ENCODE measurements at places on chromosomes 13 and 19. TPM values are rescaled to one million over a fixed set of nuclear protein-coding genes. Genes with fewer than 3 reads are reported as not detected.

PLK5 gene
- total RNA-seq: not detected

APLP1 gene
- 4.6 TPM for total RNA-seq

ZNF556 gene
- total RNA-seq: not detected

ZNF525 gene
- total RNA-seq: 9.6 TPM

ACP5 gene
- total RNA-seq: 7.3 TPM

USHBP1 gene
- 8.0 TPM for total RNA-seq

- DNase-seq: no peak
These were observed 7.7 kb upstream of the RFX2 start for GRCh38 chr19:6118043-6118442.

GRCh38 chr13:110894086-110894485 lies 20.8 kb downstream of the ANKRD10 start:
- no peak for DNase-seq

GRCh38 chr13:66995203-66995611 lies 234.9 kb downstream of the PCDH9 start:
- DNase-seq: no peak

- DNase-seq: no peak
These were observed 3.2 kb downstream of the ZNF628 start for GRCh38 chr19:55479451-55480230.

DNA sequence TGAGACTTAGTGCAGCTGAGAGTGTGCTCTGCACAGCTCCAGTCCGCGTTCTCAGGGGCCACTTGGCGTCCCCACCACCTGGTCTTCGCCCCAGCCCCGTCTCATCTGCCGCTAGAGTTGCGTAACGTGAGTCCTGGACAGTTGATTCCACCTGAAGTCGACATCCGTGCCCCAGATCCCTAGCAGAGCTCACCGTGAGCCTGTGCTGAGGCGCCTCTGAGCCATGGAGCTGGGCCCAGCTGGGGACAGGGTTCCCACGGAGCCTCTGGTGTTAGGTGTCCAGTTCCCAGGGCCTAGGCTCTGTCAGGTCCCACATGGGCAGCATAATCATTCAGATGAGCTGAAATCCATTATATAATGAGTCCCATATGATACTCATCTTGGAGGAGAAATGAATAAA lies 147.1 kb upstream of the SOX1 start:
- DNase-seq: no peak

GRCh38 chr13:80157261-80157932 lies 183.5 kb downstream of the SPRY2 start:
- DNase-seq: no peak

- DNase-seq: no peak
These were observed 16.6 kb downstream of the CHST8 start for GRCh38 chr19:33638167-33639034.

DNA sequence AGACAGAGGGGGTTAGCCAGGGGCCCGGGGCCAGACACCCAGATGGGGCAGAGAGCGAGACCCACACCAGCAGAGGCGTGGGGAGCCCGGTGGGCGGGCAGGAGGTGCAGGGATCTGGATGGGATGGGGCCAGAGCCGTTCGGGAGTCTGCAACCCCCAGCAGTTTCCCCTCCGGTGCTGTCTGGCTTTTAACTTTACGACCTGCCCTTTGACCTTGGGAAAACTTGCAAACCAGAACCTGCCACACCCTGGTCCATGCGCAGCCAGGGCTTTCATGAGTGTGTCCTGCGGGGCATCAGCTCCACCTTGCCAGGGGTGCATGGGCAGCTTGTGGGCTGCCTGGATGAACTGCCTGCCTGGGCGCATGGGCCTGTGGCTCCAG lies 9.8 kb downstream of the JOSD2 start:
- DNase-seq: no peak

GRCh38 chr19:1313695-1314613 lies 28.3 kb downstream of the EFNA2 start:
- DNase-seq: no peak

- no peak for DNase-seq
These were observed 20.2 kb downstream of the EVI5L start for GRCh38 chr19:7850000-7850813.

DNA sequence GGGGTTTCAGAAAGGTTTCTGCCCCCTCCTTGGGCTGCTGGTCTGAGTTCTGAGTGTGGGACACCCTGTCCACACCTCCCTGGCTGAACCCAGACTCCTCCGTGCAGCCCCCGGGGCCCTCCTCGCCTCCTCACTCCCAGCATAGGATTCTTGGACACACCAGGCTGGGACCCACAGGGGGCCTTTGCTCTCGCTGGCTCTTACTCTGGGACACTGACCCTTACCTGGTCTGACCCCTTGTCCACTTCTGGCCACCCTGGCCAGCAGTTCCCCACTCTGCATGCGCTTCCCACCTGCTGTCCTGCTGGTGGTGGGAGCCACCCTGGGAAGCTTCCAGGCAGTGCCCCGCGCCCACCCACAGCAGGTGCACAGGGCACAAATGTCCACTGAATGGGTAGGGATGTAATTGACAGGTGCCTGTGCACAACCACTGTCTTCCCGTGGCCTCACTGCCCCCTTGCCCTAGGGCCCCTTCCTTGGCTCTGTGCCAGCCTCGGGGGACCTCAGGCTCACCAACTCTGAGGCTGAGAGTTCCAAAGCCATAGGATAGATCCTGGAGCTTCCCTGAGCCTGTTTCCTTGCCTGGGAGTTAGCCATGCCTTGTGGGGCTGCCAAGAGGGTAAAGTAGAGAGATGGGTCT lies 7.0 kb upstream of the SLC25A42 start:
- no peak for DNase-seq

DNA sequence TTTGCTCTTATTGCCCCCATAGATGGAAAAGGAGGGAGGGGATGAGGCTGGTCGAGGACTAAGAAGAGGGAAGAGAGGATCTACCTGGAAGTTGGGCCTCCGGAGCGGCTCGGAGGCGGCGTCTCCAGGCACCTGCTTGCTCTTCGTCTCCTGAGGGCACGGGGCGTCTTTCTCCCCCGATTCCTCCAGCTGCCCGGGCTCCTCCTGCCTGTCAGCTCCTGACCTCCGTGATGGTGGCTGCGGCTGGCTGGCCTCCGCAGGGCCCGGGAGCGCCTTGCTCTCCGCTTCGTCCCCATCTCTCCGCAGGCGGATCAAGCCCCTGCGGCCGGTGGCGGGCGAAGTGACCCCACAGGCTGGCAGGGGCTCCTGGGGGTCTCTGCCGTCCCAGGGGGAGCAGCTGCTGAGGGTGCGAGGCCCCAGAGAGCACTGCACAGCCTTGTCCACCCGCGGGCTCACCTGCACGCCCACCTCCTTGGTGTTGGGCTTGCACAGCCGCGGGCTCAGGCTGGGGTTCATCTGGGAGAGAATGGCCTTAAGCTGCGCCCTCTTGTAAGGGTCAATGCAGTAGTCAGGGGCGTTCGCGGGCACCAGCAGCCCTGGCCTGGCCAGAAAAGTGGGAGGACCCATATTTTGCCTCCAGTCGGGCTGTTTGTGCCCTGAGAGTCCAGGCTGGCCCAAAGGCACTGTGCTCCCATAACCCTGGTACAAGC lies 3.8 kb downstream of the ZAR1L start:
- no peak for DNase-seq

GRCh38 chr19:39359026-39359425 lies 16.8 kb downstream of the SAMD4B start:
- no peak for DNase-seq

DNA sequence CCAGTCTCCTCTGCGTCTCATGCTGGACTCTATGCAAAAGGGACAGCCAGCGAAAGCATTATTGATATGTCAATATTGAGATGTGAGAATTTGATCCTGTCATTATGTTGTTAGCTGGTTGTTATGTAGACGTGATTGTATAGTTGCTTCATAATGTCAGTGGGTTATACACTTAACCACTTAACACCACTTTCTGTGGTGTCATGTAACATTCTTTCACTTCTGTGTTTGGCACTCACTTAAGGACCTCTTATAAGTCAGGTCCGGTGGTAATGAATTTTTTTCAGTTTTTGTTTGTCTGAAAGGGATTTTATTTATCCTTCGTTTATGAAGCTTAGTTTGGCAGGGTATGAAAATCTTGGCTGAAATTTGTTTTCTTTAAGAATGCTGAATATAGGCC lies 7.1 kb upstream of the SIGLEC7 start:
- no peak for DNase-seq

GRCh38 chr19:39936020-39936419 lies 1.6 kb upstream of the FCGBP start:
- no peak for DNase-seq

DNA sequence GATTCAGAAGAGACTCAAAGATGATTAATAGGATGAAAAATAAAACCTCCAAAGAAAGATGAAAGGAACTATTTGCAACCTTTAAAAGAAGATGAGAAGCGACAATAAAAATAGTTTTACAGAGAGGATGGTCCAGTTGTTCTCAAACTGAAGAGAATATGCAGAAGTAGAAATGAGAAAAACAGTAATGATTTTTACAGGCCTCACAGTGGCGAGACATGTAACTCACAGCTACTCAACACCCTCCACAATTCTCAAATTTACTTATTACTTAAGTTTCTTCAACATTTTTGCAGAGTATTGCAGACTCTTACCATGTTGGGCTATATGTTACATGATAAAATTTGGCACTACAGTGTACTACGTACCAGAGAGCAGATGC lies 20.8 kb downstream of the NUFIP1 start:
- DNase-seq: no peak

GRCh38 chr13:104006625-104007075 lies 940.4 kb upstream of the SLC10A2 start:
- no peak for DNase-seq

DNA sequence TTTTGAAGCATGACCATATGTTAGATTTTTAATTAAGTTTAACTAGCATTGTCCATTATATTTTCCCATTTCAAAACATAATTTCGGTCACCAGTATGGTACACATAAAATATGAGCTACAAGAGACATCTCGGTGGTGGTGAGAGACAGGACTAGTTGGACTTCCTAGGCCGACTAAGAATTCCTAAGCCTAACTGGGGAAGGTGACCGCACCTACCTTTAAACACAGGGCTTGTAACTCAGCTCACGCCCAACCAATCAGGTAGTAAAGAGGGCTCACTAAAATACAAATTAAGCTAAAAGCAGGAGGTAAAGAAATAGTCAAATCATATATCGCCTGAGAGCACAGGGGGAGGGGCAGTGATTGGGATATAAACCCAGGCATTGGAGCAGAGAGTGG lies 22.9 kb downstream of the DNAJC15 start:
- no peak for DNase-seq

- DNase-seq: peak; percentile 87
These were observed 14.7 kb downstream of the UBAC2 start for GRCh38 chr13:99215184-99215830.

DNA sequence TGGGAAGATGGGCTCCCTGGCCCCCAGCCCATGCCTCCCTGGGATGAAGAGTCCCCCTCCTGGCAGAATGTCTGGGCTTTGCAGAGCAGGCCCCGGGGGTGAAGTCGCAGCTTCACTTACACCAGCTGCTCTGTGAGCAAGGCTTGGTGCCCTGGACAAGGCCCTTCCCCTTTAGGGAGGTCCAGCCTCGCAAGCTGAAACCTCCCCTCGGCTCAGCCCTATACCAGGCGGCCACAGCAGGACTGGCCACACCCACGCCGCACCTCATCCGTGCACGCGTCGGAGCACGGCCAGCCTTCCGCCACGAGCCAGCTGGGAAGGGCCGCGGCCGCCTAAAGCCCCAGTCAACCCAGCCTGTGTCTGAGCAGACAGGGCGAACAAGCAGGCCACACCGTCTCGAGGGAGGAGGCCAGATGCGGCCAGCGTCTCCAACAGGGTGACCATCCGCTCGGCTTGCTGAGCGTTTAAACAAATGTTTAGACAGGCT lies 83.2 kb upstream of the MCF2L start:
- DNase-seq: peak; percentile 94

DNA sequence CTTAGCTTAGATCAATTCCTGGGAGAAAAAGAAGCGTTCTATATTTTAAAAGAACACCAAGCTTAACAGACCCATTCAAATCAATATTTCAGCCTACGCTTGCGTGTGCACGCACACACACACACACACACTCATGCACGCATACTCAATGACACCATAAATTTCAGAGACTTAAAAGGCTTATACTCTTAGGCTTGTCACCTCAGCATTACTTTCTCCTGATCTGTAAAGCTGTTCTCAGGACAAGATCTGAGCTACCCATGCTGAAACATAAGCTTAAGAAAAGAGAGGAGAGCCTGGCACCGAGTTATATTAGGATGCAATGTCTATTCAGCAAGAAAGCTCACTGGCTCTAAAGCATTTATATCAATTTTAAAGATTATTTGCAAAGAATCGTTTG lies 368.5 kb downstream of the FGF14 start:
- no peak for DNase-seq

DNA sequence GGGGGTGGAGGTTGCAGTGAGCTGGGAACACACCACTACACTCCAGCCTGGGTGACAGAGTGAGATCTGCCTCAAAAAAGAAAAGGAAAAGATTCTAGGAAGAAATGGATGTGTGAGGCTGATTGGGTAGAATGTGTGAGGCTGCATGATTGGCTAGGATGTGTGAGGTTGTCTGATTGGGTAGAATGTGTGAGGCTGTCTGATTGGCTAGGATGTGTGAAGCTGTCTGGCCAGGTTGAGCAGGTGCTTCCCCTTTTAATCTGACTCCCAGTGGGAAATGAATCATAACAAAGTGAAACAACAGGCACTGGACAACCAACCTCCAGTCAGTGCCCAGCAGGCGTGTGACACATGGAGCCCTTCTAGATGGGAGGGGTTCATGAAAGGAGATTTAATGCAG lies 14.7 kb downstream of the C13orf46 start:
- no peak for DNase-seq

DNA sequence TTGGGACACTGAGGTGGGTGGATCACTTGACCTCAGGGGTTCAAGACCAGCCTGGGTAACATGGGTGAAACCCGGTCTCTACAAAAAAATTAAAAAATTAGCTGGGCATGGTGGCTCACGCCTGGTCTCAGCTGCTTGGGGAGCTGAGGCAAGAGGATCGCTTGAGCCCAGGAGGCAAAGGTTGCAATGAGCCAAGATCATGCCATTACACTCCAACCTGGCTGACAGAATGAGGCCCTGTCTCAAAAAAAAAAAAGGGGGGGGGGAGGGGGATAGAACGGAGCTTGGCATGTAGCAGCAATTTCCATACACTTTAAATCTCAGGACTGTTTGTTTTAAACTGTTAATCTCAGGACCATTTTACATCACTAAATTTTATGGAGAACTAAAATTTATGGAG lies 2.2 kb downstream of the ACP7 start:
- no peak for DNase-seq

DNA sequence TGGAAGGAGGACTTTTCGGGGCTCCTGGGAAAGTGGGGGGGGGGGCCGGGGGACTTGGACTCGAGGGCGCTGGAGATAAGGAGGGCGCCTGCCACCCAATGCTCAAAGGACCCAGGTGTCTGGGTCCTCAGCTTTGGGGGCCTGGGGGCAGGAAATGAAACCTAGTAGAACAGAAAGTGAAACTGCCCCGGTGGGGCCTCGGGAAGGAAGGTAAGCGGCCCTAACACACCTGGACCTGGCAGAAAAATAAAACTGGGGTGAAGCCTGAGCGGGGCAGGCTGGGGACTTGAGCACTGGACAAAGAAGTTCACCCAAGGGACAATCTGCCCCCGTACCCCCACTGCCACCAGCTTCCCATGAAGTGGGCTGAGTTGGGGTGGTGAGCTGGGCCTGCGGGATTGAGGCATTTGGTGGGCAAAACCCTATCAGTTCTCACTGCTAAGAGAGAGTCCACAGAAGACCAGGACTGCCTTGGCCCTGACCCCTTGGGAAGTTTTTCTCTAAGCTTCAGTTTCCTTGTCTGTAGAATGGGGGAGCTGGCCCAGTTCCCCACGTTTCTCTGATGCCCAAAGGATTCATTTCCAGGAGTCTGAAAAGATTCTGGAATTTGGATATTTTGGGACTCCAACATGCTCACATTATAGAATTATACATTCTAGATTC lies 2.3 kb downstream of the PRKD2 start:
- DNase-seq: no peak

GRCh38 chr19:5623397-5624017 lies 624 bp downstream of the SAFB start:
- DNase-seq: no peak
